Activated T-cell treated with anti-CD3 and anti-CD28 coated beads, Interleukin-2, amount 50 U/mL, for 1 hour (primary cell): ENCODE measurements at places on chromosomes 5 and 9.

DNA sequence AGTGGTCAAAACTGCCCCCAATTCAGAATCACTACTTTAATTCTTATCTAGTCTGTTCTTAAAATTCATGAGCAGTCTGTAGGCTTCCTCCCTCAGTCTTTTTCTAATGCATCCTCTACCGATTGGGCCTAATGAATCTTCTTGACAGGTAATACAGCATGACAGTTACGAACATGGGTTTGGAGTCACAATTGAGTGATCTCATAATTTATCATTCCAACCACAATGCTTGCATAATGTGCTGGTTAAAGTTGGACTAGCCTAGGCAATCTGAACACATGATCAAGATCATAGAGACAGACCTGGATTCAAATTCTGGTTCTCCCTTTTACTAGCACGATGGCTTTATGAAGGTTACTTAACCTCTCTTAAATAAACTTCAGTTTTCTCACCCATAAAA is 33.1 kb upstream of the SETD9 start:
- DNase-seq: no peak

DNA sequence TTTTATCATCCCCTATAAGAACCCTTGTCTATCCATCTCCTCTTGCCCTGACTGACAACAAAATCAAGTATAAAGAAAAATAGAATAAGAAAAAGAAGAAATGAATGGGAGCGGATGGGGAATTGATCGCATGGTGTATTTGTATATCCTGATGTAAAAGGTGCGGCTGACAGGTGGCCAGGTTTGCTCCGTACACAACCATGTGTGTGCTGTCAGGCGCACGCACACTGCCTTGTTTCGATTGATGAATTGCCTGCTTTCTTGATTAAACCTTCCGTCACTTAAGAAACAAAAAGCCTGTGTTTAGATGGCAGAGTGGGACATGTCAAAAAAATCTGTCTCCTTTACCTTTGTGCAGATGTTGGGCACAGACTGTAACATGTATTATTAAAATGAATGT is 102.6 kb downstream of the MVB12B start:
- no peak for DNase-seq

DNA sequence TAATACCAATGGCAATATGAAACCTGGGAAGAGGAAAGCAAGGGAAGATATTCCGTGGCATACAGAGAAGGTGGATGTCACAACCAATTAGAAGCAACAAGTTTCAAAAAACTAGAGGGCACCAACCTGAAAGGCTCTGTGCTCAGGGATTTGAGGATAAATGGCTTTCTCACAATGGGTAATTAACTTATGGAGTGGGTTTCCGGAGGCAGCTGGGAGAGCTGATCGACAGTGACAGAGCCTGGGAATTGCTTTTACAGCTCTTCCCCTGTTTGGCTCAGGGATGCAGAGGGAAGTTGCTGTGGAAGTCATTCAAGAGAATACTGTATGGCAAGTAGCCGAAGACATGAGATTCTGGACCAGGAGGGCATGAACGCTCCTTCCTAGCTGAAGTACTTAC is 237.0 kb downstream of the KIF4B start:
- no peak for DNase-seq

- DNase-seq: no peak
Measured at GRCh38 chr9:99358668-99359067, 136.6 kb downstream of the SEC61B start.

DNA sequence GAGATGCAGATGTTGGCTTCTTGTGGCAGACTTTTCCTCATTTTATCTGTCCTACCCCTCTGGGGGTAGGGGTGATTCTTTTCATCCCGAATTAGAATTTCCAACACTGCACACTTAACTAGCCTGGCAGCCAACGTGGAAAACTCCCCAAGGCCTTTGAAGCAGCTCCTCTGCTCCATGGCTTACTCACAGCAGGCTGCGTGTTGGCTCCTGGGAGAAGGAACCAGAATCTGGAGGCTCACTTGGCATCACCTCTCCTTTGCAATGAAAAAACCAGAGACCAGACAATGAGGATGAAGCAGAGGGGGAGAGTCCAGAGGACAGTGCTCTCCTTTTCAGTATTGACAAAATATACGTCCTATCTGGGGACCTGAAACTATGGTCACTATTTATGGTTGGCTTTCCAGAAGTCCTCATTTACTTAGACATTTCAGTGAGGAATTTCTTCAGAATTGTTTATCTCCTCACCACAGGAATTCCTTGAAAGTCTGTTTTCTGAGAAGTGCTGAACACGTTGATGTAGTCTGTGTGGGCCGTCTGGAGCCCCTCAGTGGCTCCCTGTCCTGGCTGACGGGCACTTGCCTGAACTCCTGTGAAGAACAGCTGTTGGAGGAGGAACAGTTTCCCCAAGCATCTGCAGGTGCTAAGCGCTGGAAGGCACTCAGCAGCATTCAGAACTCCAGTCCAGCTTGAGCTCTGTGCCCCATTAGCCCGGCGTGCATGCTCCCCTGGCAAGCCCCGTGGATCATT is 231.3 kb downstream of the RFK start:
- no peak for DNase-seq
